T follicular helper cell (primary cell): ENCODE measurements at places on chromosomes 6 and 20.

GRCh38 chr6:149445573-149445972 is 39.2 kb downstream of the ZC3H12D start:
- DNase-seq = no peak

- no peak for DNase-seq
These were observed 129.7 kb upstream of the AHI1 start for GRCh38 chr6:135627092-135627715.

DNA sequence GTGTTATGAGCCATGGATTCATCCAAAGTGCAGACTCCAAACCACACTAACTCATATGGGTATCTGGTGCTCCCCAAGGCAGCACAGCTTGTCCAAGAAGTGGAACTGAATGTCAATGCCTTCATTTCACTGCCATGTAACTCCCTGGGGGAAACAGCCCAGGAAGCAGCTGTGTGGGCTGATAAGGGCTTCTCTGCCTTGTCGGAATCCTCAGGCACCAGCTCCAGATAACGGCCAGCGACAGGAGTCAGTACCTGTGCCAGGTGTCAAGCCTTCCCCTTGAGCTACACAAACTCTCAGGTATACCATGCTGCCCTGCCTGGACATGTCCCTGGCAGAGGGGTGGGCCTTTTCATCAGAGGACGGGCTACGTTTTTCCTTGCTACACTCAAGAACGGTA is 751.9 kb upstream of the CHD6 start:
- no peak for DNase-seq

GRCh38 chr6:108883172-108883571 is 35.0 kb downstream of the ARMC2 start:
- no peak for DNase-seq

DNA sequence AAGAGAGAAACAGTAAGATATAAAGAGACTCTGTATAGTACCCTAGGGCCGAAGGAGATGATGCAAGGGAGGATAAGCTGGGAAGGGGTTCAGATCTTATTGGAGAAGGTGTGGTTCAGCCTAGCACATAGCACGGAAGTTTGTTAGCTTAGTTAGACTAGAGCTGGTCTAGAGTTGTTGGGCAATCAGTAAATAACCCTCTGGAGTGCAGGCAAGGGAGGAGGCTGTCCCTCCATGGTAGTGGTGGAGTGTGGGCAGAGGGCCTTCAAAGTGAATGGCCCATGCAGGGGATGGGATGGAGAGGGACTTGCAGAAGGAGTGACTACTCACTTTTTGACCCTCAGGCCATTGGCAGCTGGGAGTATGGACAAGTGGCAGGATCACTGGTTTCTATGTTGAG is 20.0 kb downstream of the TULP4 start:
- no peak for DNase-seq

DNA sequence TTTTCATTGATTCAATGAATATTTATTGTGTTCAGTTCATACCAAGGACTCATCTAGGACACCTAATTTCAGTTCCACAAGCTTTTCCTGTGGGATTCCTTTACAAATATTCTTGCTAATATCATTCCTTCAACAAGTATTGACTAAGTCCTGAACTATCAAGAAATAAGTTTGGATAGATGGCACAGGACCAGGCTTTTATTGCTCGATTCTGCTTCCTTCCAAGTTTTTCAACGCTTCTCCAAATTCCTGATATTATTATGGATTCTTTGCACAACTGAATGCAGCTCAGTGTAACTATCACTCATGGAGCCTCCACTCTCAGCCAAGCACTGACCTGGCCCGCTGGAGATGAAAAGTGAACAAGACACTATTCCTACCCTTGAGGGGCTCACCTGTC is 32.7 kb upstream of the COL21A1 start:
- DNase-seq = no peak

- no peak for DNase-seq
These were observed 98.3 kb upstream of the SASH1 start for GRCh38 chr6:148244217-148244935.
